ENCODE measurements at places on chromosomes 7 and 10.

DNA sequence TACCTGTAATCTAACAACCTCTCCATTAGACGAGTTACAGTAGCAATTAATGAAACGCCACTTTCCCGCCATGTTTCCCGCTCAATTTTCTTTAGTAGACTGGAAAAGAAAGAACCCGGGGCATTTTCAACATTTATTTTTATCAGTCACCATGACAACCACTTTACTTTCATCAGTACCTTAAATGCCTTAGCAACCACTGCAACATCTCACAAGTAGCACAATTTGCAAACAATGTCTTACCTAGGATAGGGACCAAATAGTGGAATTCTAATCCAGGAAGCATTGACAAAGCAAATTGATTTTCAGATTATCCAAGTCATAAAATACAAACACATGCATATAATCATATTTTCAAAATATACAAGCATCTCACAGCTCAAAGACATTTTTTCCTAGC lies 221.6 kb upstream of the IMMP2L start:
- DNase-seq, result no peak

DNA sequence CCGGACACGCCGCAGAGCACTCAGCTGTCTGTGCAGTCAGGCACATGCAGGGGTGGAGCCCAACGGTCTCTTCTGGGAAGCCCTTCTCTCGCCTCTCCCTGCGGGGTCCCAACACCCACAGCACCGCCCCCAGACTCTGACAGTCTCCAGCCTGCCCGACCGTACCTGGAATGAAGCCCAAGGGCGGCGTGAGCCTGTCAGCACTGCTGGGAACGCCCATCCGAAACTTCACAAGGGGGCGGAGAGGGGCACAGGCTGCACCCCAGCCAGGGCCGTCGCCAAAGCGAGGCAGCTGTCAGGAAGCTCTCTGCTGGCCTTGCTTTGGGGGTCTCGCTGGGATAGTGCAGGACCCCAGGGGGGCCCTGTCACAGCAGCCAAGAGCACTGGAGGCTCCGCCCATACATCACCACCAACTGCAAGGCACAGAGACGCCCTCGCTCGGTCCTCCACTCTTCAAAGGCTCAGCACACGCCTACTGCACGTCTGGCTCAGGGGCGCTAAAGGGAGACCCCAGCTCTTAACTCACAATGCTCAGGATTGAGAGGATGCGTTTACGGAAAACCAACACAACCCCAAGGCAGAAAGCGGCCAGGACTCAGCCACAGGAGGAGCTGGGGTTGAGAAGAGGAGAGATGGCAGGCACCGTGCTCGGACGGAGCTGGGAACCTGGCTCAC lies 30.9 kb downstream of the MAD1L1 start:
- DNase-seq, result no peak

- no peak for DNase-seq
Measured at GRCh38 chr7:7914547-7914946, 54.0 kb upstream of the GLCCI1 start.

DNA sequence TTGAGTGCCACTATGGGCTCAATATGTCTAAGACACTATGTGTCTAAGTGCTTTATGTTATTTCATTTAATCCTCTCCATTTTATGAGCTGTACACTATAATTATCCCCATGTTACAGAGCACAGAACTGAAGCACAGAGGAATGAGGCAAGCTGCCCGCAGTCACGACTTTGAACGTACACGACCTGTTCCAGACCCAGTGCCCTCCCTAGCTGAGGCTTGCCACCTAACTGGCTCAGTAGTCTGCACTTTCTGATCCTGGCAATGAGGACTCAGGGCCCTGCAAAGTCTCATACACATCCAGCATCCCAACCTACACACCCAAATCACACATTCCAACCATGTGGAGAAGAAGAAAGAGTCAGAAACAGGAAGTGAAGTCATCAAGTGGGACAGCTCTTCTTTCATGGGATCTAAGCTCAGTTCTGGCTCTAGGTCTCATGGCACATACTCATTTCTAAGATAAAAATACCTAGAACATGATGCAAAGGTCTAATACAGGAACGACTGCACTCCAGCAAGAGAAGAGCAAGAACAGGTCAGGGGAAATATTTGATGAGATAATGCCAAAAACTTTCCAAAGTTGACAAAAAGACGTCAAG lies 42.4 kb upstream of the DDC start:
- DNase-seq, result no peak

GRCh38 chr10:69343905-69344304 lies 65.6 kb downstream of the HK1 start:
- no peak for DNase-seq

DNA sequence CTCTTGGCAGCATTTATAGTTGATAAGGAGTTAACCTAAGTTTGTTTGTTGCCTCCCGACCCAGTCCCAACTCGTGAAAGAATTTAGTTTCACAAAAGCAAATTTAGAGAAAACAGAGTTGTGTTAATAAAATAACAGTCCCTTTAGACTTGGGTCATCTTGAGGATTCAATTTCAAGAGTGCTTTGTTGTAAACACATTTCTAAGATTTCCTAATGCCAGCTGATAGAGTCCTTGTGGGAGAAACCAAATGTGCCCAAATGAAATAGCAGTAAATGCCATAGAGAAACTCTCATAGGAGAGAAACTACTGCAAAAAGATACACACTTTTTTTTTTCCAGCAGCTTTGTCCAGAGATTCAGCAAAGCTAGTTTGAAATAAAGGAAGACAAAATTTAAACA lies 211.3 kb upstream of the BMPER start:
- no peak for DNase-seq

- no peak for DNase-seq
Measured at GRCh38 chr10:123301077-123301857, 147.1 kb downstream of the BUB3 start.

- no peak for DNase-seq
Measured at GRCh38 chr7:116561697-116562483, 37.1 kb downstream of the CAV1 start.

- DNase-seq, result no peak
Measured at GRCh38 chr7:25643286-25643685, 415.0 kb upstream of the NPVF start.

GRCh38 chr7:22885797-22886261 lies 63.2 kb upstream of the TOMM7 start:
- DNase-seq, result no peak

GRCh38 chr7:126411821-126412383 lies 840.8 kb downstream of the GRM8 start:
- no peak for DNase-seq
